ENCODE measurements at places on chromosomes 3 and 15.
A peak's percentile ranks its signal among the peaks of the same experiment; 100 is the strongest.

- peak; percentile 3 for DNase-seq
These were observed 129.8 kb upstream of the MEF2A start for GRCh38 chr15:99435877-99436541.

- no peak for DNase-seq
These were observed 902 bp downstream of the CMTM6 start for GRCh38 chr3:32501783-32502117.

DNA sequence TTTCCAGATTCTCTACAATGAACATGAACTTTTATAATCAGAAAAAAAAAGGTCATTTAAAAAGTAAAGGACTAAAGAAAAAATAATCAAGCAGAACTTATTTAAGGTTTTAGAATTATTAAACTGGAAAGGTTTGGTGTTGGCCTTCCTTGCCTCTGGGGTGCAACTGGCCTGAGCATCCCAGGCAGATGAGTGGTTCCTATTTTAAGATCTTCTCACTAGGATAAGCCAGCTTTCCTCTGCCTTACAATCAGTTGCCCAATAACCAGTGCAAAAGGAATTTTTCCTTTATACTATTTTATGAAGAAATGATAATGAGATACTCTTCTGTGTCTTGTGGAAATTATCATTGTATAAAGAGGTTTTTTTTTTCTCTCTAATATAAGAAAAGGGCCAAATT, 56.6 kb downstream of the SEC22A start:
- DNase-seq, result no peak

GRCh38 chr3:122366379-122366749, 16.7 kb downstream of the MIX23 start:
- DNase-seq, result no peak

DNA sequence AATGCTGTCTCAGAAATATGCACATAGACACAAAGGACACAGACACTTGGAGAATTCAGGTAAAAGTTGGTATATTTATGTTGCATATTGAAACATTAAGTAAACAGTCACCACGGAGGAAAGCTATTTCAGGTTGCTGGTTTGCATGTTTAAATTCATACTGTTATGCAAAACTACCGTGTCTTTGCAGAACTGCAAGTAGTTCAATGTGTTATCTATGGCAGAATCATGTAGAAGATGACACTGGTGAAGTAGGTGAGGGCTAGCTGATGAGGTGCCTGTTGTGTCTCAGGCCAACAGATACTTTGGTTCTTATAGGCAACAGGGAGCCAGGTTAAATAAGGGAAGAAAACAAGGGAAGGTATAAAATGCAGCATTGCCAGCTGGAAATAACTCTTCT, 511.3 kb downstream of the DIPK2A start:
- no peak for DNase-seq

DNA sequence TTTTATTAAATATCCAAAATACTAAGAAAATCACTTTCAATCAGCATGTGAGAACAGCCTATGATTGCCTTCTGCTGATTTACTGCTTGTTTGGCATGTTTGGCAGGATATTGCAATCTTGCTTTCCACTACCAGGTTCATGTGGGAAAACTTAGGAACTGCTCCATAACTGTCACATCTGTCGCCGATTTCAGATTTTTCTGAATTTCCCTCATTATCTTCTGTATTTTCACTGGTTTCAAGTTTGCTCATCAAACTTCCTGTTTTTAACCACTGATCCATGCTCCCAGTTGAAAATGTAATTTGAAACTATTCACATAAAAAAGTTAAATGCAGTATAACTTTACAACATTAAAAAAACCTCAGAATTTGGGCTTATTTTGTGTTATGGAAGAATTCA, 93.0 kb downstream of the NFKBIZ start:
- no peak for DNase-seq

- no peak for DNase-seq
These were observed 827.7 kb downstream of the ROBO1 start for GRCh38 chr3:78940128-78940527.

DNA sequence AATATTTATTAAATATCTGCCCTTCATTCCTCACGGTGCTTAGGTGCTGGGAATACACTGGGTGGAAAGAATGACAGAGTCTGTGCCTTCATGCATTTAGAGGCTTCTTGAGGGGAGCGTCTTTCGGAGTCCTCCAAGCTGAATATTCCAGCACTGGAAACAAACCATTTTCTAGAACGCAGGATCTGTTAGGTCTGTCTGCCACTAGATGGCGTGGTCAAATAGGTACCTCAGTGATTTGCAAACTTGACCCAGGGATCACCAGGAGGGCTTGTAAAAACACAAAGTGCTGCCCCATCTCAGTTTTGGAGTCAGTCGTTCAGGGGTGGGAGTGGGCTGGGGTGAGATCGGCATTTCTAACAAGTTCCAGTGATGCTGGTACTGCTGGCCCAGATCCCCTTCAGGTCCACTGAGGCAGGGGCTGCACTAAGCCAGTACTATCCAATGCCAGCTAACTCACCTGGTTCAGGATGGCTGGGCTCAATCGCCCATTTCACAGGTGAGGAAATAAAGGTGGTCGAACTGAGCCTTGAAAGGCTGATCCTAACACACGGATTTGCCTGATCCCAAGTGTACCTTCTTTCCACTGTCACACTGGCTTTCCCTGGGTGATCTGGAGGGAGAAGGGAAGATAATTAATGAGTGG, 14.8 kb downstream of the ARNT2 start:
- no peak for DNase-seq

- DNase-seq, result no peak
These were observed 35.9 kb downstream of the NR1I2 start for GRCh38 chr3:119817583-119818363.

GRCh38 chr3:123713211-123713610, 128.4 kb upstream of the HACD2 start:
- DNase-seq, result no peak

GRCh38 chr15:56950979-56951378, 32.5 kb downstream of the TCF12 start:
- DNase-seq, result no peak

DNA sequence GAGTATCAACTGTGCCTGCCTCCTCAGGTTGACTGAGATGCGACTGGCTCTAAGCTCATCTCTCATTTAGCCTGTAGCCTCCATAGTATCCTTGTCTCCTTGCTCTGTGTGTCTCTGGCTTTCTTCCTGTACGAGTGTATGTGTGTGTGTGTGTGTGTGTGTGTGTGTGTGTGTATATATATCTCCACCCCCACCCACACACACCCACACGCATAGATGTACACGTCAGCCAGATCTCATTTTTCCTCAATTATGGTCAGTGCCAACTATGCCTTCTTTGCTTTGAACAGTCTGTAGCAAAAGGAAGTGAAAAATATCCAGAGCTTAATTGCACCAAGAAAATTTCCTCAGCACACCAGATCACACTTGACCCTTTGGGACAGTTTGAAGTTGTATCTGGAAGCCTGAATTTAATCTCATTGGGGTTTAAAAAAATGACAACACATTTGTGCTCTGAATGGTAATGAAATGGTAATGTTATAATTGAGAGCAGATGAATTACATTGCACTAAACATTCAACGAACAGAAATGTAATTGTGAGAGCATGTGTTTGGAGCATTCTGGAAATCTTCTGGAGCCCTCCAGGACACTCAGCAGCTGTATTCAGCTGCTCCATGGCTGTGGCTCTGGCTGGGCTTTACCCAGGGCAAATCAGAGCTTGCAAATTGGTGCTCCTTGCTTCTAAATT, 63.6 kb downstream of the RYR3 start:
- no peak for DNase-seq

DNA sequence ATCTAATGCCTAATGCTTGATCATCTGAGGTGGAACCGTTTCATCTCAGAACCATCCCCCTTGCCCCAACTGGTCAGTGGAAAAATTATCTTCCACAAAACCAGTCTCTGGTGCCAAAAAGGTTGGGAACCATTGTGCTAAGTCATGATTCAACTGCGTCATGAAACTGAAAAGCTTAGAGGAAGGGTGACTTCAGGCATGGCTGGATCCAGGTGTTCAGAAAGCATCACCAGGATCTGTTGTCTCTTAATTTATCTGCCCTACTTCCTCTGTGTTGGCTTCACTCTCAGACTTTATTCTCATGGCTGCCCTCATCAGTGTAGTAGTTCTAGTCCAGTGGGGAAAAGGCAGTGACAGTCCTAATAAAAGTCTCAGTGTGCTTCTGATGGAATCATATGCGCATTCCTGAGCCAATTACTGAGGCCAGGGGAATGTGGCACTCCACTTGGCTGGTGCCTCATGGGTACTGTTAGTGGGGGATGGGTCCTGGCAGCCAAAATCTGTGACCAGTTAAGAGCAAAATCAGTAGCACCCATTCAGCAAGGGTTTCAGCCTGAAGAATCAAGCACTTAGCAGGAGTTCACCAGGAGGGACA, 110.3 kb downstream of the WNT5A start:
- no peak for DNase-seq

GRCh38 chr15:66705277-66706146, 3.5 kb downstream of the SMAD6 start:
- no peak for DNase-seq

DNA sequence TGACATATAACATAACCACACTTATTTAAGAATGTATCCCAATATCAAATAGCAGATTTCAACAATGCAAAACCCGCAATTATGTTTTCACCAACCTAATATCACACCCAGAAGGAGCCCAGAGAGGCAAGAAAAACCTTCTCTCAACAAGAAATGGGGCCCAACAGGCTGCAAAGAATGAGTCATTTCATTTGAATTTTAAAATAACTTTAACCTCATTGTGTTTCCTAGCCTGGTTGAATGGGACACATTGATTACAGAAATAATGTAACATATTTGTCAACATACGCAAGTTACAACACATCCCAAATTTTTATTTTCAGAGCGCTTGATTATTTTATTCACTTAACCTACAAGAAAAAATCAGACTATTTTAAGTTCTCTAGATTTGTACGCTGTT, 365.1 kb upstream of the SLCO3A1 start:
- DNase-seq, result no peak

DNA sequence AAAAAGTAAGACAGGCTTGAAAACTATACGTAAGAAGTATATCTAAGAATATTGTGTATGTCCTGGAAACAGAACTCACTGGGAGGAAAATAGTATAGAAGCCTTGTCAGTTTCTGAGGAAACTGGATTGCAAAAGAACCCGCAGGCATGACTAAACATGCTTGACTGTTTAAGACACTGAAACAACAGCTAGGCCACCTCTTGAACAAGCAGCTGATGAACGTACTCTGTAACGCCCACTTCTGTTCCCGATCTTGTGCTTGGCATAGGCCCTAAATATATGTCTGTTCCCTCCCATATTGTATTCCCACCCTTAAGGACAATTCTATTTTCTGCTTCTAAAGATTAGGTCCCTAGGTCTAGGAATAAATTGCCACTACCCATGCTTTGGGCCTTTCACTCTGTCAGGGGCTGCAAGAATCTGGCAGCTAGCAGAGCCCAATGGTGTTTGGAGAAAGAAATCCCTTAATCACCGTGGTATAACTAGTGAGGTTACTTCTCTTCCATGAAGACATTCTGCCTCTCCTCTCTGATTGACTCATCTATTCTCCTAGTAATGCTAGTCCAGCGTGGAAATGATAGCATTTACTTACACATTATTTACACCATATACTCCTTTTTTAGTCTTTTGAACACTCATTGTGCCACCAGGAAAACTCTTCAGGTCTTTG, 46.2 kb downstream of the CD200 start:
- no peak for DNase-seq

DNA sequence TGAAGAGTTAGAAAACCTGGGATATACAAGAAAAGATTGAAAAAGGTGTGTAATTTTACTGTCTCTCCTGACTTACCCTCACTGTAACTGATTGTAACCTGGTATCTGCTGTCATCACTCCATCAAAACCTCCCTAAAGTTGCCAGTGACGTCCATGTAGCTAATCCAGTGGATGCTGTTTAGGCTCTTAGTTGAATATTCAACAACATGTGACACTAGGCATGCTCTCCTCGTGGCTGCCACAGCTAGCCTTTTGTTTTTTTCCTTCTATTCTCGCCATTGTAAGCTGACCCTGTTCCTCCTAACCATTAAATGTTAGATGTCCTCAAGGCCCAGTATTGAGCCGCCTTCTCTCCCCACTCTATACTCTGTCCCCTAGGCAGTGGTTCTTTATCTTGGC, 41.6 kb downstream of the GADL1 start:
- no peak for DNase-seq

Data from stimulated activated naive CD8-positive, alpha-beta T cell treated with anti-CD3 and anti-CD28 coated beads, Interleukin-15, Interleukin-2, amounts not matched to agents 100 U/mL and 50 U/mL, for 24 hours (primary cell).